ENCODE measurements at places on chromosomes 5 and 9. TPM values are rescaled to one million over a fixed set of nuclear protein-coding genes. Genes with fewer than 3 reads are reported as not detected.

The TEK gene
- polyA plus RNA-seq: 41.4 TPM

The PCDHAC1 gene
- 0.30 TPM for polyA plus RNA-seq

The CCDC180 gene
- 25.4 TPM for polyA plus RNA-seq

The PNPLA7 gene
- polyA plus RNA-seq: 7.8 TPM

The TOPORS gene
- 28.9 TPM for polyA plus RNA-seq

The OBP2B gene
- polyA plus RNA-seq: not detected

The TPM2 gene
- 149 TPM for polyA plus RNA-seq

The IFNA2 gene
- not detected for polyA plus RNA-seq

The KCNV2 gene
- 0.10 TPM for polyA plus RNA-seq

The SLC46A2 gene
- 0.33 TPM for polyA plus RNA-seq

The CXXC5 gene
- polyA plus RNA-seq: 42.8 TPM

The ADAMTS2 gene
- polyA plus RNA-seq: 31.5 TPM

The MYOT gene
- polyA plus RNA-seq: 8.3 TPM

The ECSCR gene
- 58.1 TPM for polyA plus RNA-seq

The FREM1 gene
- 104 TPM for polyA plus RNA-seq

The OR2K2 gene
- not detected for polyA plus RNA-seq

The F2RL1 gene
- polyA plus RNA-seq: 10.2 TPM

The BARX1 gene
- polyA plus RNA-seq: not detected

The LHX6 gene
- polyA plus RNA-seq: 16.3 TPM

The TPPP gene
- polyA plus RNA-seq: 6.4 TPM

The CDX1 gene
- 0.39 TPM for polyA plus RNA-seq

The NUTM2G gene
- polyA plus RNA-seq: 0.57 TPM

The DIPK1B gene
- polyA plus RNA-seq: 29.1 TPM

The UTP15 gene
- 19.3 TPM for polyA plus RNA-seq

The EGR1 gene
- polyA plus RNA-seq: 307 TPM

The CYLC2 gene
- not detected for polyA plus RNA-seq

The DDX4 gene
- not detected for polyA plus RNA-seq
